Esophagus squamous epithelium (tissue), 5 donors: ENCODE measurements at places on chromosomes 5 and 9.

- no peak overlapping the region for H3K27ac ChIP-seq
- H3K4me3 ChIP-seq = no peak overlapping the region
- H3K36me3 ChIP-seq = no peaks in the 10 kb centered on the region
- DNase-seq = no peak
- no peaks in the 10 kb centered on the region for H3K4me1 ChIP-seq
Measured at GRCh38 chr9:83501565-83501964, 36.6 kb downstream of the FRMD3 start.

DNA sequence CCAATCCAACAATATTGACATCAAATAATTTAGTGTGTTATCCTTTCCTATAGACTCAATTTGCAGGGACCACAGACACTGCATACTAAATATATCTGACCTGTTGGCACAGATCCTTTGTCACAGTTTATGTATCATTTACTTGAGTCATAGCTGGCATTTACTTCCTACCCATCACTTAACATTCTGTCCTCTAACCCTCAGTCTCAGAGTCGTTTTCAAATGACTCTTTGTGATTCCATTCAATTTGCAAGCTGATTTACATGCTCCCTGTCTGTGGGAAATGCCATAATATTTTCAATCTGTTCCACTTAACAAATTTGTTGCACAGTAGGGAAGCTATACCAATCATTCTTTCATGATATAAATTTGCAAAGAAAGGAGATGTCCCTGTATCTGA is 265.7 kb upstream of the EDIL3 start:
- H3K27me3 ChIP-seq = no peaks in the 10 kb centered on the region
- H3K36me3 ChIP-seq = no peaks in the 10 kb centered on the region
- no peak overlapping the region for H3K4me3 ChIP-seq

DNA sequence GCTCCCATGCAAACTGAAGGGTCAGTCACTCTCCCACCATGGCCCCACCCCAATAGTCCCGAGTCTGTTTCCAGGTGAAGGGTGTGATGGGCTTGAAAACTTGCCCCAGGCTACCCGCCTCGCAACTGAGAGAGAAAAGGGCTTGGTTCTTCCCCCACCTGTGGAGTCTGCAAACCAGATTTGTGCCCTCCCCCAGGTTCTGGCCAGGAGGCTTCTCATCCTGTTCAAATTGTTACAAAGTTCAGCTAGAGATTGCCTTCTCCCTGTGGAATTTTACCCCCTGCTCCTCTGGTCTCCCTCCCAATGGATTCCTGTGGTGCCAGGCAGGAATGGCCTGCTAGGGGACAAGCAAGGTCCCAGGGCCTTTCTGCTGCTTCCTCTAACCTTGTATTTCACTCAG is 93.1 kb upstream of the ACO1 start:
- no peak overlapping the region for H3K4me3 ChIP-seq
- H3K4me1 ChIP-seq = no peaks in the 10 kb centered on the region
- no peak overlapping the region for H3K27ac ChIP-seq
- H3K27me3 ChIP-seq = no peaks in the 10 kb centered on the region
- H3K36me3 ChIP-seq = no peaks in the 10 kb centered on the region
- no peak for DNase-seq

DNA sequence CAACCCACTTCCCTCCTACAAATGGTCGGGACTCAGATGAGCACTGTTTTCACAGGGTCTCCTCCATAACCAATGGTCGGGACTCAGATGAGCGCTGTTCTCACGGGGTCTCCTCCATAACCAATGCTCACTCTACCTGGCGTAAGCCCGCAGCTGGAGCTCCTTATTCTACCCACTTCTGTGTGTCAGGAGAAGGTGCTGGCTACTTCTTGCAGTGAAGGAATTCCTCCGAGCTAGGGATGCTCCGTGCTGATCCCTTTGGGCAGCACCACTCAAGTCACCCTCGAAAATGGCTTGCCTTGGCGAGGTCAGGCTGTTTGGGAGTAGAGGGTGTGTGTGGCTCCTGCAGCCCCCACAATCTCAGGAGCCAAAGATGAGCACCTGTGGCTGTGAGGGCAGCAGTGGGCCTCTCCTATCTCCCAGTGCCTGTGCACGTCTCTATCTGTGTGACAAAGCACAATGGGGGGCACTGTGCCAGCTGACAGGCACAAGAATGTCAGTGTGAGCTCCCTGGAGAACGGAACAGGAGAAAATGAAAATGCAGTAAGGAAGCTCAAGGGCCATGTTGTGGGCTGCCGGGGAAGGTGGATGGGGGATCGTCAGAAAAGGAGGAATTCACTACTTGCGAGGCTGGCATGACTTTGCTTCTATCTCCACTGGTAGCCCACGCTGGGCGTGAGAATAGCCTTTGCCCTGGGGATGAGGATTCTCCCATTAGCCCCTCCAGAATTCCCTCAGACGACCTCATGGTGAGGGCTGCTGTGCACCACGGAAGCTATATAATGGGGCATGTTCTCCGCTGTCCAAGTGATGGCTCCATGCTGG is 3.9 kb upstream of the BTNL9 start:
- peaks cover 66% of the 10 kb centered on the region for H3K27me3 ChIP-seq
- DNase-seq = no peak
- no peaks in the 10 kb centered on the region for H3K4me1 ChIP-seq
- no peak overlapping the region for H3K4me3 ChIP-seq
- H3K27ac ChIP-seq = no peak overlapping the region
- H3K36me3 ChIP-seq = no peaks in the 10 kb centered on the region

DNA sequence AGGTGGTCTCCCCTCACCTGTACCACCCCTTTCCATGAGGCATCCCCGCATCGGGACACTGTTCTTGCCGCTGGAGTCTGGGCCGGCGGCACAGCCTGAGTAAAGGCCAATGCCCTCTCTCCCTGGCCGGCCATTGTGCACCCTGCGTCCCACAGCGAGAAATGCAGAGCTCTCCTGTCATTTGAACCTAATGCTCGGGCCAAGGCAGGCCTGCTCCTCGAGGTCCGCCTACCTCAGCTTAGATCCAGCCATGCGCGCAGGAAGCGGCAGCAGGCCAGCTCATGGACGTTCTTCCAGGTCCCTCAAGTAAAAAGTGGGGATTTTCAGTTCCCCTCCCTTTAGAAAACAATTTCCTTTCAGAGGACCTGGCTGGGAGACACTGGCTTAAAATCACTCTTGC is 135.0 kb downstream of the HSD17B3 start:
- H3K4me1 ChIP-seq = no peaks in the 10 kb centered on the region
- no peak overlapping the region for H3K4me3 ChIP-seq
- H3K27me3 ChIP-seq = peaks cover 10% of the 10 kb centered on the region
- no peak for DNase-seq
- no peak overlapping the region for H3K27ac ChIP-seq

- H3K4me1 ChIP-seq = peaks cover 5% of the 10 kb centered on the region
- H3K4me3 ChIP-seq = peak overlapping the region; percentile 55
- H3K27ac ChIP-seq = peak overlapping the region; percentile 100
- no peak for DNase-seq
- H3K36me3 ChIP-seq = peaks cover 6% of the 10 kb centered on the region
- no peaks in the 10 kb centered on the region for H3K27me3 ChIP-seq
Measured at GRCh38 chr9:95005278-95006143, 279.0 kb downstream of the AOPEP start.

- H3K27me3 ChIP-seq = no peaks in the 10 kb centered on the region
- H3K36me3 ChIP-seq = no peaks in the 10 kb centered on the region
- peaks cover 39% of the 10 kb centered on the region for H3K4me1 ChIP-seq
Measured at GRCh38 chr9:32384002-32384363, 460 bp upstream of the ACO1 start.

DNA sequence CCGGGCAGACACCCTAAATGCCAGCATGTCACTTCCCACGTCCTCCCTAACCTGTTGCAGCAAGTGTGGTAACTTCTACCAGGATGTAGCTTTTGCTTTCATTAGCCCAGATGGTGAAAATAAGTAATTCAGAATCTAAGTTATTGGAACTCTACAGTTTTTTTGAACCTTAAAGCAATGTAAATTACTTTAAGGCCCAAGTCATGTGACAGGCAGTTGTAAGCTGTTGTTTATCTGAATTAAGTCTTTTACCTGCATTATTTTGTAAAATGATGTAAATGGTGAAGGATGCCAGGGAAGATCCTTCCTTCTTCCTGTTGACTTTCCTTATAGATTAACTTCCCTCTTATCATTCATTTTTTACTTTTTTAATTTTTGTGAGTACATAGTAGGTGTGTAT is 670.2 kb downstream of the SEMA5A start:
- H3K27me3 ChIP-seq = no peaks in the 10 kb centered on the region
- H3K27ac ChIP-seq = no peak overlapping the region
- H3K4me1 ChIP-seq = no peaks in the 10 kb centered on the region
- no peak overlapping the region for H3K4me3 ChIP-seq

- H3K27me3 ChIP-seq = no peaks in the 10 kb centered on the region
- H3K4me3 ChIP-seq = peak overlapping the region; percentile 28
- peaks cover 72% of the 10 kb centered on the region for H3K36me3 ChIP-seq
- H3K27ac ChIP-seq = peak overlapping the region; percentile 61
- DNase-seq = no peak
Measured at GRCh38 chr9:93500571-93501298, 47.4 kb upstream of the FAM120AOS start.

GRCh38 chr9:116467740-116468351 is 219.3 kb upstream of the TRIM32 start:
- DNase-seq = no peak
- no peak overlapping the region for H3K27ac ChIP-seq
- no peak overlapping the region for H3K4me3 ChIP-seq
- no peaks in the 10 kb centered on the region for H3K27me3 ChIP-seq
- no peaks in the 10 kb centered on the region for H3K4me1 ChIP-seq
